ENCODE measurements at places on chromosomes 11 and 22. TPM values are rescaled to one million over a fixed set of nuclear protein-coding genes. Genes with fewer than 3 reads are reported as not detected.
A peak's percentile ranks its signal among the peaks of the same experiment; 100 is the strongest.

- H3K4me3 ChIP-seq = no peak overlapping the region
- no peaks in the 10 kb centered on the region for H3K36me3 ChIP-seq
- H3K27me3 ChIP-seq = peaks cover 10% of the 10 kb centered on the region
- DNase-seq = peak; percentile 79
- H3K4me1 ChIP-seq = no peaks in the 10 kb centered on the region
These were observed 7.6 kb upstream of the LMO2 start for GRCh38 chr11:33899400-33900037.

GRCh38 chr11:17521106-17521900 is 22.9 kb downstream of the USH1C start:
- no peak overlapping the region for H3K27ac ChIP-seq
- no peaks in the 10 kb centered on the region for H3K4me1 ChIP-seq
- H3K36me3 ChIP-seq = no peaks in the 10 kb centered on the region
- no peak overlapping the region for H3K4me3 ChIP-seq

DNA sequence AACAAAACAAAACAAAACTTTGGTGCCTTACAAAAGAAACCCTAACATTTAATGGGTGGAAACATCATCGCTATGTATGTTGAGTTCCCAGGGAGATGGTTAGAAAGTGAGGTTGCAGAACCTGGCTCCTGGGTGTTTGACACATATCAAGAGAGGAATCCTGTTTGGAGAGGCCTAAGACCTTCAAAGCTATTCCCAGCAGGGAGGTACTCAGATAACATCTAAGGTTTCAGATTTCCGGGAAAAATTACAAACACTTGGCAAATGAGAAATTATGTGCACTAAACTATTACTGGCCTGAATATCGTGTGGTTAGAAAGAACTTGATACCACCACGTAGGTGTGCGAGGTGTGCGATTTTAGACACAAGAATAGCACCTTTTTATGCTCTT is 18.5 kb downstream of the TRIM5 start:
- H3K27ac ChIP-seq = no peak overlapping the region
- no peaks in the 10 kb centered on the region for H3K4me1 ChIP-seq
- H3K27me3 ChIP-seq = no peaks in the 10 kb centered on the region
- H3K4me3 ChIP-seq = no peak overlapping the region
- H3K36me3 ChIP-seq = peaks cover 1% of the 10 kb centered on the region

DNA sequence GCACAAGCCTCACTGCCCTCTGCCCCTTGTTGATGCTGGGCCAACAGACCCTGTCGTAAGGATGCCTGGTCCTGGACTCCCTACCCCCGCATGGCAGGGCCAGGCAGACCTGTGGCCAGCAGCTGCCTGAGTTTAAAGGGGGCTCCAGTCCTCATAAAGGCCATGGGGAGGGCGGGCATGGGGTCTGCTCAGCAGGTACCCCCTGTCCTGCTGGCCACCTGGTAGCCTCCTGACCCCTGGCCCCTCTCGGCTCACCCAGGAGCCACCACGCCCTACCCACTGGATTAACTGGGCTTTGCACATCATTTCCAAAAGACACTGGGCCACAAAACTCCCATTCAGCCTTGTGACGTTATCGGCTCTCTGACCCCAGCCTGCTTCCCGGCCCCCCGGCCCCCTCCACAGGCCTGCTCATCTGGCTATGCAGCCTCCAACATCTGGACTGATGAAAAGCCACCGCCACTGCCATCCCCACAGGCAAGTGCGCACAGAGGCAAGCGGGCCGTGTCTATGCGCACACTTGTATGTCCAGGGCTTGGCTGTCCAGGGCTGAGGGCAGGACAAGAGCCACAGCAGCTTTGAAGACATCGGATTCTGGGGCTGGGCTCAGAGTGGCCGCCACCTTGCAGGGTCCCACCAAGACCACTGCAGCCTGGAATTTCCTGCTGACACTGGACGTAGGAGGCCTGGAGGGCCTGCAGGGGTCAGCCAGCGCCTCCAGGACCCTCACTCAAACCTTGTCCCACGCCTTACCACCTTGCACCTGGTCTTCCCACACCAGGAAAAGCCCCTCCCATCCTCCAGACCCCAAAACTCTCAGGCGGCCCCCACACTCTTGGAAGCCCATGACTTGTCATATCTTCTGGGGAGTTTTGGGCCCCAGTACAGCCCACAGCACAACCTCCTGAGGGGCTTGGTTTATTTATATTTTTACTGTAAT is 48.7 kb downstream of the IGF2 start:
- H3K4me3 ChIP-seq = no peak overlapping the region
- no peaks in the 10 kb centered on the region for H3K36me3 ChIP-seq
- H3K27ac ChIP-seq = no peak overlapping the region
- no peaks in the 10 kb centered on the region for H3K27me3 ChIP-seq

- H3K4me3 ChIP-seq = no peak overlapping the region
- DNase-seq = no peak
- H3K27me3 ChIP-seq = no peaks in the 10 kb centered on the region
- H3K4me1 ChIP-seq = no peaks in the 10 kb centered on the region
These were observed 11.3 kb downstream of the P2RY2 start for GRCh38 chr11:73229321-73229895.

- no peak overlapping the region for H3K4me3 ChIP-seq
- no peak overlapping the region for H3K27ac ChIP-seq
- H3K36me3 ChIP-seq = no peaks in the 10 kb centered on the region
These were observed 33.6 kb downstream of the ASRGL1 start for GRCh38 chr11:62370743-62371440.

- H3K4me1 ChIP-seq = no peaks in the 10 kb centered on the region
- no peaks in the 10 kb centered on the region for H3K36me3 ChIP-seq
These were observed 169.1 kb downstream of the CADM1 start for GRCh38 chr11:115334932-115335788.

DNA sequence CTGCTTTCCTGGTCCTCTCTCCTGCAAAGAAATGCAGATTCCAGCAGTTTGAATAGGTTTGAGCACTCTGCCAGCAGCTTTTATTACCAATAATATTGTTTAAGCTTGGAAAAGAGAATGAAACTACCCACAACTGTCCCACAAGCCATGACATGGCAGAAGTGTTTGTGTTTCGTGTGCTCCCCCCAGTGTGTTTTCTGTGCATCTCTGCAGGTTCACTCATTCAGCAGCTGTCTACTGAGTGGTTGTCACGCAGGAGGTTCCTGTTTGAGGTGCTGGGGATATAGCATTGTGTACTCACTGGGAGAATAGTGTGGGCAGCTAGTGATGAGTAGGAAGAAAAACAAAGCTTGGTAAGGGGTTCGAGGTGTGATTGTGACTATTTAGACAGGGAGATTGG is 55.3 kb upstream of the SUSD2 start:
- H3K27me3 ChIP-seq = no peaks in the 10 kb centered on the region
- no peak overlapping the region for H3K4me3 ChIP-seq
- no peaks in the 10 kb centered on the region for H3K4me1 ChIP-seq
- DNase-seq = no peak

GRCh38 chr11:518463-519202 is 11.6 kb upstream of the RNH1 start:
- no peaks in the 10 kb centered on the region for H3K36me3 ChIP-seq
- no peak overlapping the region for H3K4me3 ChIP-seq
- H3K27ac ChIP-seq = peak overlapping the region; percentile 61

GRCh38 chr11:76838678-76839068 is 22.0 kb upstream of the ACER3 start:
- no peaks in the 10 kb centered on the region for H3K36me3 ChIP-seq
- H3K27me3 ChIP-seq = peaks cover 36% of the 10 kb centered on the region
- DNase-seq = peak; percentile 31
- no peak overlapping the region for H3K4me3 ChIP-seq
- no peaks in the 10 kb centered on the region for H3K4me1 ChIP-seq
- H3K27ac ChIP-seq = no peak overlapping the region

The PATE2 gene
- not detected for total RNA-seq

The KRTAP5-10 gene
- total RNA-seq = not detected

The PRODH gene
- total RNA-seq = not detected

The DMC1 gene
- 4.0 TPM for total RNA-seq

The WNT7B gene
- under 0.01 TPM for total RNA-seq

The MRGPRX4 gene
- not detected for total RNA-seq

The SPINDOC gene
- total RNA-seq = 10.8 TPM

The OR51I1 gene
- total RNA-seq = 0.26 TPM

The UPK3A gene
- total RNA-seq = not detected

The HBB gene
- total RNA-seq = not detected

The APLNR gene
- total RNA-seq = not detected

Data from fibroblast of lung (primary cell).